Suppressor macrophage treated with lipopolysaccharide for 1 hour (primary cell): ENCODE measurements at places on chromosomes 4 and X.

DNA sequence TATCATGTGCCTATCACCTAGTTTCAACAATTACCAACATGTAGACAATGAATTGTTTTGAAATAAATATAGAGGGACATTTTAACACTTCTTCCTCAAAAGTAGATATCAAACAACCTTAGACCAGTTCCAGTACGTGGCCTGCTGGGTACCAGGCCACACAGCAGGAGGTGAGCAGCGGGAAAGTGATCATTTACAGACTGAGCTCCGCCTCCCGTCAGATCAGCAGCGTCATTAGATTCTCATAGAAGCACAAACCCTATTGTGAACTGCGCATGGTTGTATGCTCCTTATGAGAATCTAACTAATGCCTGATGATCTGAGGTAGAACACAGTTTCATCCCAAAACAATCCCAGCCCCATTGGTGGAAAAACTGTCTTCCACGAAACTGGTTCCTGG is 6.5 kb downstream of the BBS7 start:
- DNase-seq, result no peak

DNA sequence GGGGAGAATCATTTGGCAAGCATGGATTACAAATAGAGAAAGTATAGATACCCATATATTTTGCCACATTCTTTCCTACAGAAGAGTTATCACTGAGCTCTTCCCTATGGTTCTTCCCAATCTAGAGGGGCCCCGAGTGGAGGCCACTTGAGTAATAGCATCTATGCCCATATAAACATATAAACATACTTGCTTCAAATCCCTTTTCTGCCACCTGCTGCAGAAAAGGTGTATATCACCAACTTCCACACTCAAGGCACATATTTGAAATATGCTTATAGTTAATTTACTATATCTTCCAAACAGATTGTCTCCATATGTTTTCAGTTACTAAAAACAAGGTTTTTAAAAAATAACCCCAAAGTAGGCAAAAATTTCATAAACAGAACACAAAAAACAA is 642.8 kb upstream of the DIPK2B start:
- peak; percentile 23 for DNase-seq

DNA sequence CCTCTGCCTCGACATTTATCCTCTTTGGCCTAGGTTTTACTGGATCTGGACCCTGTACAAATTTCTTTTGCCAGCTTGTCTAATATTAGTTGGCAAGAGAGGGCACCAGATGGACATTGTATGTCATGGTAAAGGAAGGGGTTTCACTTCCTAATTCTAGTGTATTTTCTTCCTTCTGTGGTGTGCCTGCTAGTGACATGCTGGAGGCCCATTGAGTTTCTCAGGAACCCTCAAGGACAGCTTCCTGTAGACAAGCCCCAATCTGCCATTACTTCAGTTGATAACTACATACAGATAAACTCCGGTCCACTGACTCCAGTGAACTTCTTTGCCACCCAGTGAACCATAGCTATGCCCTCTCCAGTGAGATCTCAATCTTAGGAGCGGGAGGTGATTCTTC is 116.9 kb downstream of the STPG2 start:
- DNase-seq, result no peak

- DNase-seq, result no peak
These were observed 528.7 kb downstream of the TMA16 start for GRCh38 chr4:164023214-164023613.

DNA sequence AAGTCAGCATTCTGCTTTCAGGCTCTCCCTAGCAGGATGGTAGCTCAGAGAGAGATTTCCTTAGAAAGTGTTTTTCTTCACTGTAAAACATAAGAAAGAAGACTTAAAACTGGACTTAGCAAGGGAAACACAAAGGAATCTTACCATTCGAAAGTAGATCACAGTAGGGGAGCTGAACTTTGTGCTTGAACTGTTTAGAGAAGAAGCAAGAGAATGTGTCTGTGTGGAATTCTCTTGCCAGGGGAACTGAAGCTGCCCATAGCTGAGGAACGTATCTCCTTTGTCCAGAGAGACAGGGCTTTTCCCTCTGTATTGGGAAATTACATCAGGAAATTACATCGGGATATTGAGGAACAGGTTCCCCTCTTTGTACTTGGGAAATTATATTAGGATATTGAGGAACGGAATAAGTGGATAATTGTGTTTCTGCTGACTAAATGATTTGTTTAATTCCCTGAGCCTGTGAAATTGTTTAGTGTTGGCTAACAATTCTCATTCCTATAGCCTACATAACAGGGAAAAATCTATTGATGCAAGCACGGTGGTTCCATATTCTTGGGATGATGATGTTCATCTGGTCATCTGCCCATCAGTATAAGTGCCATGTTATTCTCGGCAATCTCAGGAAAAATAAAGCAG is 21.2 kb downstream of the SRD5A3 start:
- no peak for DNase-seq

DNA sequence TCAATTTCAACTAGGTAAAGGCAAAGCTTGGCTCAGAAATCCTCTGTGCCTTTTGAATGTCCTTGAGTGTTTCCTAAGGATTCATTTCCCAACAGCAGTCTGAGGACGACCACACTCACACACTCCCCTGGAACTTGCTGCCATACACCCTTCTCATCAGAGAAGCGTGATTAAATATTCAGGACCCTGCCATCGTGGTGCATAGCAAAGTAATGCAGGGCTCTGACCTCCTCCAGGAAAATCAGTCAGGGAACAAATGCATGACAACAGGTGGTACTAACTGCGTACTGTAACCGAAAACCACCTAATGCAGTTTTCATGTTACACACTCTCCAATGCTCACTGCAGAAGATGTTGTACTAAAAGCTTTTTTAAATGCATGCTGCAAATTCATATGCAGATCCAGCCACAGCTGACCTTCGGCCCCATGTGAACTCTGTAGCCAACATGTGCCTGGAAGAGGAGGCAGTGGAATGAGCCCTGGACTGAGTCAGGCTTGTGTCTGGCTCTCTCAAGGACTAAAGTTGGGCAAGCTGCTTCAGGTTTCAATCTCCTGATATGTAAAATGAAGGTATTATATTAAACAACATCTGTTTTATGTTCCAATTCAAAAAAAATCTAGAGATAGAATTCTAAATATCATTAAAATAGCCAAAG is 238.3 kb downstream of the KCNIP4 start:
- no peak for DNase-seq

GRCh38 chr4:183185018-183185417 is 86.0 kb downstream of the WWC2 start:
- no peak for DNase-seq

DNA sequence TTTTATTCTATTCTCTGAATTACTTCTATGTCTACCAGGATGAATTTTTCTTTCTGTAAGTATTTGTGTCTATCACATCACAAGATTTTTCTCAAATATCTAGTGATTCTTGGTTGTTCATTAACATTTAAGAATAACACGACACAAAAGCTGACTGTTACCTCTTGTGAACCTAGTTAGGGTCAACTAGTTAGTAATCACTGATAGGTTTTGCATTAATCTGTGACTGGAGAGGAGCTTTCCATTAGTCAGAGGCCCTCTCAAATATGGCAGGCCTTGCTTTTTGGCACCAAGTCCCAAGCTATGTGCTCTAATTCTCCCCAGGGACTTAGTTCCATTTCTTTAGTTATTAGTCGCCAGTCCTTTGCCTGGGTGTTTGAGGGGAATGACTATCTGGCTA is 259.2 kb downstream of the CFAP299 start:
- DNase-seq, result no peak

DNA sequence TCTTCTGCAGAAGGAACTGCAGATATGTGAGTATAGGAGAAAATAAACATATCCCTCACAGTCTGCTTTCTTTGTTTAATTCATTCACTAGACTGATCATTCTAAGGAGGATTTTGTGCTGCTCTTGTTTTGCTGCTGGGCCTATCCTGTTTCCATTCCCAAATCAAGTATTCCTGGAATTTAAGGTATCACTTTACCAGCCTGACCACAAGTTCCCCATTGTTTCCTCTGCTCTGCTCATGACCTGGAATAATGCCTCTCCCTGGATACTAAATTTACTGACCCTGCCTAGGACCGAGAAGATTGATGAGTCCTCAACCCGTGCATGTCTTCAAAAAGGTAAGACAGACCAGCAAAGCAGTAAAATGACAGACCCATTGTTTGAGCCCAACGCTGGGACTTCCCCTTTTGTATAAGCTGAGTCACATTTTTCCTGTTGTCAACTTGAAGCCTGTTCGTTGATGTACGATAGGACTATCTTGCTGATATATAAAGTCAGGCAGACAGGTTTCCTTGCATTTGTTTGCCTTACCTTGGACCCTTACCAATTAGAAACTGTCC is 85.5 kb upstream of the TET2 start:
- DNase-seq, result peak; percentile 87

- no peak for DNase-seq
These were observed 3.8 kb upstream of the CITED1 start for GRCh38 chrX:72309297-72310071.

- no peak for DNase-seq
These were observed 569 bp downstream of the RPS3A start for GRCh38 chr4:151099976-151100417.

DNA sequence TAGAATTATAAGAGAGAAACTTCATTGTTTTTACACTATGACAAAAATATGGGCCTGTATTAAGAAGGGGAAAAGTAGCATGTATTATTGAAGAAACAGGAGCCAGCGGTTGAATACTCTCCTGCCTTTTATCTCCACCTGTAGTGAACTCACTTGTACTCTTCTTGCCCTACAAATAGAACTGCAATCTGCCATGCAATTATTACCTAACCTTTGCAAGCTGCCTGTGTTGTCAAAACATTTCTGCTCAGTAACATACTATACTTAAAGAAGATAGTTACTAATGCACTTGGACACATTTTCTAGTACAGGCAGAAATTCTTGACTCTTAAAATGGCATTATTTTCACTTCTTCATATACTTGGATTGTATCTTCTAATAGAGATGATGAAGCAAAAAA is 818.4 kb upstream of the GRID2 start:
- DNase-seq, result no peak

- no peak for DNase-seq
These were observed 90.1 kb upstream of the EFHC2 start for GRCh38 chrX:44433556-44433955.

- DNase-seq, result no peak
These were observed 5.8 kb downstream of the LRPAP1 start for GRCh38 chr4:3526456-3526855.

- DNase-seq, result no peak
These were observed 28.8 kb downstream of the FGFR3 start for GRCh38 chr4:1821679-1822567.

GRCh38 chrX:73563738-73564068 is 706 bp downstream of the CHIC1 start:
- DNase-seq, result no peak

- DNase-seq, result no peak
These were observed 61.0 kb downstream of the CHST7 start for GRCh38 chrX:46634577-46634976.

DNA sequence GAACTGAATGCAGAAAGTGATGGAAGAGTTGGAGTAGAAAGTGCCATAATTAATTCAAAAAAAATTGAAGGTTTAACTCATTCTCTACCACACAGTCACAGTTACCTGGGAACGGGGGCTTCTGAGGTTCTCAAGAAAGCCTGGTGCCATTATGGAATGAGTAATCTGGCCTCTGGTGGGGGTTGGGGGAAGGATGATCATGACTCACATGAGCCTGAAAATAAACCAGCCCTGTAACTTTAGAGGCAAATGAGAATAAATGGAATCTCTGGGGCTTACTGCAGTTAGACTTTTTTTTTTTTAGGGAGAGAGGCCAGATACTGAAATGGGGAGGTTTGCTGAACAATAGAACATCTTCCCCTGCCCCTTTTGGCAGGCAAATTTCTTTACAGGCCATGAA is 55.3 kb downstream of the SOD3 start:
- DNase-seq, result peak; percentile 39

DNA sequence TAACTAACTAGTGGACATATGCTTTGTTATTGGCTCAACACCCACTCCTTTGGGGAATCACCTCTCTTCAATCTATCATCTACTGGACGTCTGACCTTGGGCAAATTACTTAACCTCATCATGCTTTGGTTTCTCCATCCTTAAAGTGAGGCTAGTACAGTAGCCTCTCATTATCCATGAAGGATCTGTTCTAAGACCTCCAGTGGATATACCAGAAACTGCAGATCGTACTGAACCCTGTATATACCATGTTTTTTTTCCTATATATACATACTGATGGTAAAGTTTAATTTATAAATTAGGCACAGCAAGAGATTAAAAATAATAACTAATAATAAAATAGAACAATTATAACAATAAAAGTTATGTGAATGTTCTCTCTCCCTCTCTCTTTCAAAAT is 56.2 kb downstream of the HMGB3 start:
- DNase-seq, result no peak

DNA sequence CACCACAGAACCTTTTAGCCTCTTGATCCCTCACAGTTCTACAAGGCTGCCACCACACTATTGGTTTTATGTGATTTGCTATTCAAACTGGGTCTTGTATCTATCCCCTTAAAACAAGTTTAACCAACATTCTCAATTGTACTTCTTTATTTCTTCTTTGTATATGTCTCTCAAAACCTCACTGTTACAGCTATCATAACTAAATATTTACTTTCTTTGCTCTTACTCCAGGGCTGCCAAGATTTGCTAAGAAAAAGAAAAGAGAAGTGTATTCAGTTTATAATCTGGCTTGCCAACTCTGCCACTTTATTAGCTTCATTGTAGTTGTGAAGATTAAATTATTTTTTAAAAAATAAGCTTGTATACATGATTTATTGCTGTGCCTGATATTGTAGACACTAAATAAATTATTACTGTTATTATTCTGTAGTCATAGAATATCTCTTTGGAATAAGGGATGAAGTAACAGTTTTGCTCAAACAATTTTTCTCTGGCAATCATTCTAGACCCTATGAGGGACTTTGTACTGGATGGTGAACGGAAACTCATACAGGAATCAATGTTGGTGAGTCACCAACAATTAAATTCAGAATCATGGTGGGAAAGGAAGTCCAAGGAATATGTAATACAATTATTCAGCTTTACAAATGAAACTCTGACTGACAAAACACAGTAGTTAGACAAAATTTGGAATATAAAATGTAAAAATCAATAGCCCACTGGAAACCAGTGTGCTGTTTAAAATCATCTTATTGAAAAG is 127.1 kb upstream of the DCAF8L1 start:
- no peak for DNase-seq

DNA sequence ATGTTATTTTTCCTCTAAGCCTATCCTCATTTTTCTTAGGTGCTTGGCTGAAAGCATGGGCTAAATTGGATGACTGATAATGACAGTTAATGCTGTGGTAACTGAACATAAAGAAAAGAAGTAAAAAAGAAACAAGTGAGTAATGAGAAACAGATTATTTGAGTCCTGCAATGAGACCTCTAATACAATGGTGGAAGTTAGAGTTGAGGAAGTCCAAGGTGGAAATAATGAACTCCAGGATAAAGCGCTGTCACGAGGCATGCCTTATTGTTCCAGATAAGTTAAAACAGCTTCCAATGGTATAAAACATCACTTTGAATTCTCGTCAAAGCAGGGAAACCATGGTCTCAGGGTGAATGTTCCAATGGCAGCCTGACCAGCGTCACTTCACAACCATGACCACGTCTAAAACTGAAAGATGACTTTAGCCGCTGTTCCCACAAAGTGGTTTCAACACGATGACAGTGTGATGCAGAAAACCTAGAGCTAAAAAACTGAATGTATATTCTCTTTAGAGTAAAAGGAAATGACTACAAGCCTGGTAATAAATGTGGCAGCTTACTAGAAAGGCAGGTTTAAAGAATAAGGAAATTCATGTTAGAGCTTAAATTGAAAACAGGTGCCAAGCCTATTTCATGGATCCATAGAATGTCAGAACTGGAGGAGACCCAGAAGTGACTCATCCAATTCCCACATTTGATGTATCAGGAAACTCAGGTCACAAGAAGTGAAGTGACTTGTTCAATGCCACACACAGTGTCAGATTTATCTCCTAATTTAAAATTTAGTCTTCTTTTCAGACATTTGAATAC is 202.6 kb upstream of the GYPA start:
- DNase-seq, result no peak
